Stimulated activated CD8-positive, alpha-beta memory T cell treated with anti-CD3 and anti-CD28 coated beads, Interleukin-4, amount 100 ng/mL, for 4 hours (primary cell): ENCODE measurements at places on chromosomes 1 and 21.

DNA sequence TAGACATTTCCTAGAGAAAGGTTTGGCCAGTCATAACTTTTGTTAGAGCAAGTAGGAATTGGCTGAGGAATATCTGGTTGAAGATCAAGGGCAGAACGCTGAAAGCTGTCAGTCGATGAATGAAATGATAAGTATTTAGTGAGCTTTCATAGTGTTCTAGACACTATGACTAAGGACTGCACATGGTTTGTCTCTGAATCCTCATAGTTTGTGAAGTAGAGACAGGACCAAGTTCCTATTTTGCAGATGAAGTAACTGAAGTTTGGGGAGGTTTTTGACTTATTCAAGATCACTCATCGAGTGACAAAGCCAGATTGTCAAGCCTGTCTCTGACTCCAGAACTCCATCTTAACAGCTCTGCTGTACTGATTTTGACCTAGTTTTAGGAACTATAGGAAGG is 4.7 kb downstream of the ELOA start:
- no peak for DNase-seq

DNA sequence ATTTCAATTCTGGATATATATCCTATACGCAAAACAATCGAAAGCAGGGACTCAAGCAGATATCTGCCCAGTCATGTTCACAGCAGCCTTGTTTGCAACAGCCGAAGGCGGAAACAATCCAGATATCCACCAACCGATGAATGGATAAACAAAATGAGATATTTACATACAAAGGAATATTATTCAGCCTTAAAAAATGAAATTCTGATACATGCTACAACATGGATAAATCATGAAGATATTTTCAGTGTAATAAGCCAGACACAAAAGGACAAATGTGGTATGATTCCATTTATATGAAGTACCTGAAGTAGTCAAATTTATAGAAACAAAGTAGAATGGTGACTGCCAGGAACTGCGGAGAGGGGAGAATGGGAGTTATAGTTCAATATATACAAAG is 15.6 kb downstream of the GATAD2B start:
- DNase-seq, result no peak

GRCh38 chr1:203282720-203283542 is 22.4 kb upstream of the BTG2 start:
- DNase-seq, result no peak

- no peak for DNase-seq
Observed at GRCh38 chr1:1594602-1595260, 5.2 kb downstream of the FNDC10 start.

GRCh38 chr1:206487970-206488369 is 17.7 kb downstream of the IKBKE start:
- DNase-seq, result no peak

DNA sequence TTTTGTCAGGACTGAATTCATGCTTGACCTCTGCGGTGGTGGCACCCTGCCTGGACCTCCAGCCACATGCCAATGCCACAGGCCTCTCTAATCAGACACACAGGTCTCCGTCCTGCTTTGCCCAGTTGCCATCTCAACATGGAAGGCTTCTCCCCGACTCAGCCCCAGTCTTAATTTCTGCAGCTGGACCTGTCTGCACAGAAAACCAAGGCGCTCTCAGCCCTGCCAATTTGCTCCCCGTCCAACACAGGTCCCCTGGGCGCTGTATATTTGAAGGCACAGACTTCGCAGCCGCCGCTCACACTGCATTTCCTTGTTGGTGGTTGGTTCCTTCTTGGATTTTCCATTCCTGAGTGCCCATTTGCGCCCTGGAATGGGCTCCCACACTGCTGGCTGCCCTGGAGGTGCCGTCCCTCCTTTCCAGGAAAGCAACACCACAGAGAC is 28.0 kb upstream of the PLEKHG5 start:
- DNase-seq, result no peak

- DNase-seq, result no peak
Observed at GRCh38 chr1:20538227-20538626, 14.1 kb upstream of the FAM43B start.

DNA sequence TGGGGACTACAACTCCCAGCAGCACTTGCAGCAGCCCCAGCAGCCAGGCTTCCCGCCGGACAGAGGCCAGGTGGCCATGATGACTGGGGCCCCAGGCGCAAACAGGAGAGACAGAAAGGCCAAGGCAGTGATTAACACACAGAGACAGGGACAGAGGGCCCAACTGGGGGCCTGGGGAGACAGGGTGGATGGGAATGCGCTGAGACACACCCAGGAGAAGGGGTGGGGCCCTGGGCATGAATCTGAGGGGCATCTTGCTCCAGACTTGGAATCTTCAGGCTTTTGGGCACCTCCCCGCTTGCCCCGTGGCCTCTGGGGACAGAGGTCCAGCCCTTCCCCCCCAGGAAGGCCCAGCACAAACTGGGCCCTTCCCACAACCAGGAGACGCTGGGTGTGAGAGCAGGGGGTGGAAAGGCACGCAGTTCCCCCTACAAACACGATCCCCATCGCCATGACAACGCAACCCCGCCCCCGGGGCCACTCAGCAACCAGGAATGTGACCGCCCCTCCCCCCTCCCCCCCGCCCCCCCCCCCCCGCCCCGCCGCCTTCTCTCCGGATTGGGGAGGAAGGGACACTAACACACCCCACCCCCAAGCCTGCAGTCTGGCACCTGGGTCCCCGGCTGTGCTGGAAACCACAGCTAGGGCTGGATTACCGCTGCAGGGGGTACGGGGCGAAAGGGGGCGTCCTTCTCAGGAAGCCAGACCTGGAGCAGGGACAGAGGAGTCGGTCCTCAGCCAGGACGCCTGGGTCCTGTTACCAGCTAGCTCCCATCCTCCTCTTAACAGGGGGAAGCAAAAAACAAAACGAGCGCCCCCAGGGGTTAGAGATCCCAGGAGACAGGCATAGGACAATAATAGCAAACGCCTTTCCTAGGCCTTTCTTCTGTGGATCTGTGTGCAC is 4.5 kb downstream of the HDGF start:
- no peak for DNase-seq

- peak; percentile 12 for DNase-seq
Observed at GRCh38 chr1:182084487-182085316, 23.2 kb upstream of the ZNF648 start.

GRCh38 chr1:67189953-67190352 is 23.7 kb downstream of the IL23R start:
- no peak for DNase-seq

GRCh38 chr1:31788825-31789256 is 24.7 kb upstream of the ADGRB2 start:
- DNase-seq, result no peak

DNA sequence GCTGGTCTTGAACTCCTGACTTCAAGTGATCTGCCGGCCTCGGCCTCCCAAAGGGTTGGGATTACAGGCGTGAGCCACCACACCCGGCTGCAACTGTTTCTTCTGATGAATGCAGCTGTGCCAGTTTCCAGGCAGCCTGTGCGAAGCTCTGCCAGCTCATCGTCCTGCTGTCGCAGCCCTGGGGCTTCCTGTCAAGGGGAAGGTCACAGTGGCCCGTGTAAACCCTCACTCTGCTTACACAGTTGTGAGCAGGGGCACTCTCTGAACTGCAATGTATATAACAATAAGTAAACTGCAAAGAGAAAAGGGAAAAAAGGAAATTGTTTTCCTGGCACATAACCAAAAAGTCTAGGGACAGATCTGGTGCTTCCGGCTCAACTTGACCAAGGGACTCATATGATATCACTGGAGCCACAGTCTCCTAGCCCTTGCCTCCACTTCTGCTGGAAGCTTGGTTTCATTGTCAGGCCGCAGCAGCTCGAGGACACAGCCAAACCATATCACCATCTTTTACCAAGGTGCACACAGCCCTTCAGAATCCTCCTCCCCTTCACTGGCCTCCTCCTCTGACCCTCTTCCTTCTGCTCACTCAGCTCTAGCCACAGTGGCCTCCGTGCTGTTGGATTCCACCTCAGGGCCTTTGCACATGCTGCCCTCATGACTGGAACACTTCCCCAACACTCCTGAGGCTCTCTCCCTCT is 22.8 kb upstream of the LBR start:
- no peak for DNase-seq

GRCh38 chr1:178101266-178101630 is 7.3 kb downstream of the RASAL2 start:
- no peak for DNase-seq

DNA sequence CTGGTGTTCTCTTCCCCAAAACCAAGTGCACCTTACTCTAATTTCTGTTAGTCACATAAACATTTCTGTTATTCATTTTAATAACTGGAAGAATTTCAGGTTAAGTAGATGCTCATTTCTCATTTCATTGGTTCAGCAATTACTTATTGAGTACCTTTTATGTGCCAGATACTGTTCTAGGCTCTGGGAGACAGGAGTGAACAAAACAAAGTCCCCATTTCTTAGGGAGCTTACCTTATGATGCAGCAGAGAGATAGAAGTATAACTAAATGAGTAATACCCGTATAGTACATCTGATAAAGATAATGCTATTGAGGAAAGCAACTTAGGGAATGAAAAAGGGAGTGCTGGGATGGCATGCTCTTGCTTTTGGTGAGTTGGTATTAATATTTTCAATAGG is 33.7 kb downstream of the LRRC8C start:
- DNase-seq, result no peak

GRCh38 chr1:30986755-30987154 is 78.2 kb upstream of the SDC3 start:
- DNase-seq, result no peak

GRCh38 chr1:199009447-199009846 is 370.6 kb downstream of the PTPRC start:
- no peak for DNase-seq

GRCh38 chr1:29708796-29709703 is 472.7 kb downstream of the PTPRU start:
- DNase-seq, result no peak

GRCh38 chr1:8662380-8663072 is 154.9 kb downstream of the RERE start:
- no peak for DNase-seq

DNA sequence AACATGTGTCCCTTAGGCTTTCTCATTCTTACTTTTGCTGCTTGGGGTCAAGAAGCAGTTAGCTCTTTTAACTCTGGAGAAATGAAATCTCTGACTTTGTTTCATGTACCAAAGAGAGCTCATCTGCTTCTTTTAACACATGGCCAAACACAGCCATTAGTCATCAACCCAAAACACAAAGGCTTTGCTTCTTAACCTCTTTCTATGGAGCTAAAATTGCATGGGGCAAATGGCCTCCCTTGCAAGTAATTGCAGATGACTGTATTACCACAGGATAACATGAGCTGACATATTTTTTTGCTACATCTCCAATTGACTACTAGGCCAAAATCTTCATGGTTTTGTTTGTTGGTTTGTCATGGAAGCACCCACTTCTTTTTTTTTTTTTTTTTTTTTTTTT is 300.9 kb downstream of the BRINP3 start:
- no peak for DNase-seq

DNA sequence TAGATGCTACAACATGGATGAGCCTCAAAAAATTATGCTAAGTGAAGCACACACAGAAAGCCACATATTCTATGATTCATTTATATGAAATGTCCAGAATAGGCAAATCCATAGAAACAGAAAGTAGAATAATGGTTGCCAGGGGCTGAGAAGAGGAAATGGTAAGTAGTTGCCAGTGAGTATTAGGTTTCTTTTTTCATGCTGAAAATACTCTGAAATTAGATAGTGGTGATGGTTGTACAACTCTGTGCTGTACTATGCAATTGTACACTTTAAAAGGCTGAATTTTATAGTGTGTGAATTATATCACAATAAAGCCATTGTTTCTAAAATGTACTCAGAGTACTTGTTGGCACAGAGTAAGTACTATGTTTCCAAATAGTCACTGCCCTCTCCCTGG is 15.5 kb upstream of the GFI1 start:
- no peak for DNase-seq

DNA sequence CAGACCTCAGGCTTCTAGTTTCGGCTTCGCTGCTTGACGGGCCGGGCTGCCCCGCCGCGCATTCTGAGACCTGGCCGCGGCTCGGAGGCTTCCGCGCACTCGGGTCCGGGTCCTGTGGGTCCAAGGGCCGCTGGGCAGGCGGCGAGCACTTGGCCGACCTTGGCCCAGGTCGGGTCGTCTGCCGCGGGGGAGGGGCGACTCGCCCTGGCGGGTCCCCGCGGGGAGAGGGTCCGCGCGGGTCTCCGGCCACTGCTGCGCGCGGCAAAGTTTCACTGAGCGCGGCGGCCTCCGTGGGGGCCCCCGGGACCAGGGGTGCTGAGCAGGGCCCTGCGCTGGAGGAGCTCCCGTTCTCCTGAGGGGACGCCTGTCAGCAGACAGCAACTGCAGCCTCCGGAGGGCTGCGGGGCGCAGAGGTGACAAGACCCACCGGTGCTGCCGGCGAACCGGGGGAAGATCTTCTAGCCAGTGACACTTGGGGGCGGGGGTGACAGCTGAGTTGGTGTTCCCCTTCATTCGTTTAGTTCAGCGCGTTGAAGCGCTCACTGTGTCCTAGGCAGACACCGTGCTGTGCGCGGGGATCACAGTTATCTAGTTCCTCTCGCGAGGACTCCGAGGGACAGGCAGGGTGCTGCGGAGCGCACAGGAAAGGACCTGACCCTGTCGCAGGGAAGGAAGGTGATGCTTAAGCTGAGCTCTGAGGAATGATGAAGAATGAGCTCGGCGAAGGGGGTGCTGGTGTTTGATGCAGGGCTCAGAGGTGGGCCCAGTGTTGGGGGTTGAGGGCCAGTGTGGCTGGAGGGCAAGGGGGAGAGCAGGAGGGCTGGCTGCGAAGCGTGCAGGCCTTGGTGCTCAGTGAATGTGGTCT is 725 bp downstream of the MTFR1L start:
- DNase-seq, result no peak
